ENCODE measurements at places on chromosomes 5 and 9. TPM values are rescaled to one million over a fixed set of nuclear protein-coding genes. Genes with fewer than 3 reads are reported as not detected.

Gene SLCO6A1
- total RNA-seq, result not detected

Gene IL5
- 7.7 TPM for total RNA-seq

Gene EIF4E1B
- not detected for total RNA-seq

Gene GABRP
- total RNA-seq, result not detected

Gene BARX1
- total RNA-seq, result 0.20 TPM

Gene ECSCR
- 1.1 TPM for total RNA-seq

Gene CFAP157
- total RNA-seq, result not detected

Gene SLC2A8
- total RNA-seq, result 6.7 TPM

Gene GTF3C5
- 79.2 TPM for total RNA-seq

Gene IL33
- not detected for total RNA-seq

Gene CDX1
- total RNA-seq, result not detected

Gene NSA2
- total RNA-seq, result 71.9 TPM

Gene GGTA1
- total RNA-seq, result not detected

Gene TXN
- 305 TPM for total RNA-seq

Gene NRARP
- total RNA-seq, result 1.7 TPM

Gene CDC20B
- 0.32 TPM for total RNA-seq

Gene BRINP1
- not detected for total RNA-seq

Gene CD14
- total RNA-seq, result 0.32 TPM

Gene CARTPT
- not detected for total RNA-seq

Gene HACD4
- total RNA-seq, result 16.5 TPM

Gene RELL2
- total RNA-seq, result 20.1 TPM

Gene PAEP
- total RNA-seq, result not detected

Gene PCDHGA11
- 0.11 TPM for total RNA-seq

Gene PDGFRB
- 4.1 TPM for total RNA-seq

Gene NDFIP1
- 58.2 TPM for total RNA-seq

Gene PTGS1
- total RNA-seq, result 0.43 TPM

Gene FBLL1
- not detected for total RNA-seq

Gene FOXI1
- total RNA-seq, result not detected

Gene SHC3
- not detected for total RNA-seq

Gene PCDHB10
- not detected for total RNA-seq

Gene RNF183
- not detected for total RNA-seq

Gene MATR3
- 247 TPM for total RNA-seq

Gene WDR38
- total RNA-seq, result not detected

Gene LCN1
- total RNA-seq, result not detected

Gene BTNL8
- total RNA-seq, result not detected

Gene CLPTM1L
- 118 TPM for total RNA-seq

Measured in T-helper 2 cell treated with Interferon-gamma antibody and Interleukin-4, amounts not matched to agents 100 ng/mL and 5 ng/mL, for 36 hours (primary cell).